ENCODE measurements at places on chromosomes 2 and 18.

GRCh38 chr2:215405722-215406581 lies 29.9 kb downstream of the FN1 start:
- DNase-seq = no peak

GRCh38 chr2:239790721-239791120 lies 234.4 kb downstream of the NDUFA10 start:
- no peak for DNase-seq

DNA sequence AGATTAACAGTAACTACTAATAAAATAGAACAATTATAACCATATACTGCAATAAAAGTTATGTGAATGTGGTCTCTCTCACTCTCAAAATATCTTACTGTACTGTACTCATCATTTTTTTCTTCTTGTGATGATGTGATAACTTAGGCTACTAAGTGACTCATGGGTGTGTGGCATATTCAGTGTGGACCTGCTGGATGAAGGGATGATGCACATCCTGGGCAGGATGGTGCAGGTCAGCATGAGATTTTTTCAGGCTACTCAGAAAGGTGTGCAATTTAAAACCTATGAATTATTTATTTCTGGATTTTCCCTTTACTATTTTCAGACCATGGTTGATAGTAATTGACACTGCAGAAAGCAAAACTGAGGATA lies 90.7 kb downstream of the NCKAP5 start:
- no peak for DNase-seq

GRCh38 chr2:80193566-80193965 lies 111.0 kb downstream of the LRRTM1 start:
- DNase-seq = no peak

DNA sequence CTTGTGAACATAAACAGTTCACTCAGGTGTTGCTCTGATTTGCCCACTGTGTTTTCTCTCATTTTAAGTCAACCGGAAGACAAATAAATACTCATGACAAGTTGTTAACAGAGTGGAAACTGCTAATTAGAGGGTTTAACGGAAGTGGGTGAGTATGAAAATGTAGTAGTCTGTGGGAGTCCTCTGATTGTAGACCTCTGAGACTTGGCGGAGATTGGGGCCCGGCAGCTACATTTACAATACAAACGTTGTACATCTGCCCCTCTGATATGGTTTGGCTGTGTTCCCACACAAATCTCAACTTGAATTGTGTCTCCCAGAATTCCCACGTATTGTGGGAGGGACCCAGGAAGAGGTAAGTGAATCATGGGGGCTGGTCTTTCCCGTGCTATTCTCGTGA lies 107.3 kb upstream of the FAM98A start:
- no peak for DNase-seq

GRCh38 chr2:69717861-69718273 lies 24.1 kb upstream of the ANXA4 start:
- no peak for DNase-seq

DNA sequence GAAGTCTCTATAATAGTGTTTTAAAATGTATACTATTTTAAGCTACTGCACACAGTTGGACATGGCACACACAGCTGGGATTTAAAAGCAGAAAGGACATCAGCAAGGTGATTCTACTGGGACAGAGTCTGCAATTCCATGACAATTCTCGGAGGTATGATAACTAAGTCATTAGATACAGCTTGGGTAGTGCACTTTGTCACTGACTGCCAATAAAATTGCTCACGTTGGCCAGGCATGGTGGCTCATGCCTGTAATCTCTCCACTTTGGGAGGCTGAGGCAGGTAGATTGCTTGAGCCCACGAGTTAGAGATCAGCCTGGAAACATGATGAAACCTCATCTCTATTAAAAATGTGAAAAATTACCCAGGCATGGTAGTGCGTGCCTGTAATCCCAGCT lies 134.1 kb upstream of the SATB2 start:
- no peak for DNase-seq

DNA sequence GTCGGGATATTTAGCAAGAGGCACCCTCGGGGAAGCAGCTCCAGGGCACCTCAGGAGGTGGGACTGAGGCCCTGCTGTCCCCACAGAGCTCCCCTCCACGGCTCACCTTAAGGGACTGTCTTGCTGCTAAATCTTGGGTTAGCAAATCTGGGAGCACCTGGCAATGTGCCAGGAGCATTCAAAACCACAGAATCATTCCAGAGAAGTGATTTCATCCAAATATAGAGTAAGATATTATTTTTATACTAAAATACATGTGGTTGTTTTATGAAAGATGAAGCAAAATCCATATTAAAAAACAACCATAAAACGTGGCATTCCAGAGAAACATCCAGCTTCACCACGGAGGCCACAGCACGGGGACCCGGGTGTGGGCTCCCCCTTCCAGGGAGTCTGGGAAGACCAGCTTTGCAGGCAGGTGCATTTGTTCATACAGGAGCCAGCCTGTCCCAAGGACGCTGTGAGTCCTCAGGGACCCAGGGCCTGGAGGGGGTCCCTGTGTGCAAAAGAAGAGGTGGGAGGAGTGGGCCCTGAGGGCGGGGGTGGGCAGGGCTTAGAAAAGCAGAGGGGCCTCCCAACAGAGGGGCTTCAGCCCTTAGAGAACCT lies 16.3 kb downstream of the HS1BP3 start:
- no peak for DNase-seq

GRCh38 chr2:10257500-10258147 lies 45.1 kb upstream of the HPCAL1 start:
- no peak for DNase-seq

GRCh38 chr2:127701651-127702394 lies 526 bp downstream of the SFT2D3 start:
- DNase-seq = peak; percentile 73

GRCh38 chr18:10402871-10403559 lies 51.4 kb upstream of the APCDD1 start:
- DNase-seq = no peak

GRCh38 chr18:49167084-49167483 lies 216.3 kb upstream of the SMAD7 start:
- DNase-seq = no peak

DNA sequence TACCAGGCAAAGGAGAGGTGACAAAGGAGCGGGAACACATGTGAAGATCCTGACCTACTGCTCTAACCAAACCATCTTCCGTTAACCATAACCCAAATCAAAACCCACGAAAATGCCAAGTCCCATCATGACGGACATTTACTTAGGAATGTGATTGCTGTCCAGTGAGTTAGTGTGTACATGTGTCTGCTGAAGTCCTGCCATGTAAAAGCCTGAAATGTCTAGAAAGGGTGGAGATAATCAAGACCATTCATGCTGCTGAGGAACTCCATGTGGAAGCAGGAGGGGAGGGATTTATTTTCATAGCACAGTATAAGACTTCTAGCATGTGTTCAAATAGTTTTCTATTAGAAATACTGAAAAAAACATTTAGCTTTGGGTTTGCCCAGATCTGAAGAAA lies 137.0 kb upstream of the BOD1L2 start:
- DNase-seq = no peak

GRCh38 chr2:217218269-217219163 lies 358.7 kb upstream of the TNP1 start:
- DNase-seq = no peak

DNA sequence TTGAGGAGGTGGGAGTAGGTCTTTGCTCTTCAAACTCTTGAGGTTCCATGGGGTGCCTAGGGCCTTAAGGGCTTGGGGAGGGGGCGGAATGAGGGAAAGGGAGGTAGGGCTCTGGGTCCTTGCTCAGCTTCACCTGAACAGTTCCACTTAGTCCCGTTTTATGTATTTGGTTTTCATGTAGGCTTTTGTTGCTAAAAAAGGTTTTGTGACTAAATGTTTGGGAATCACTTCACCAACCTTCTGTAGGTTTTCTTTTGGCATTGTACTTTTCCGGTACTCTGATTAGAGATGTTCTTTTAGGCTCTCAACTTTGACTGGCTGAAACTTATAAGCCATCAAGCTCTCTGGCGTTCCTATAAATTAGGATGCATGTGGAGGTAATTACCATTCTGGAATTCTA lies 108.1 kb downstream of the MYCN start:
- DNase-seq = no peak

- DNase-seq = no peak
Measured at GRCh38 chr18:13300029-13300428, 81.5 kb downstream of the LDLRAD4 start.

Measured in activated CD4-positive, CD25-positive, alpha-beta regulatory T cell (primary cell).